ENCODE measurements at places on chromosomes 16 and 17. TPM values are rescaled to one million over a fixed set of nuclear protein-coding genes. Genes with fewer than 3 reads are reported as not detected.

The LHX1 gene
- total RNA-seq = not detected

The ENPP7 gene
- not detected for total RNA-seq

The BCO1 gene
- total RNA-seq = not detected

The CCL7 gene
- total RNA-seq = not detected

The IRX6 gene
- total RNA-seq = not detected

The KRT16 gene
- total RNA-seq = 208 TPM

The CMTM1 gene
- 2.1 TPM for total RNA-seq

The BCAR1 gene
- total RNA-seq = 80.5 TPM

The SLFN12L gene
- total RNA-seq = not detected

The STARD3 gene
- total RNA-seq = 33.5 TPM
